ENCODE measurements at places on chromosomes 12 and 14.

DNA sequence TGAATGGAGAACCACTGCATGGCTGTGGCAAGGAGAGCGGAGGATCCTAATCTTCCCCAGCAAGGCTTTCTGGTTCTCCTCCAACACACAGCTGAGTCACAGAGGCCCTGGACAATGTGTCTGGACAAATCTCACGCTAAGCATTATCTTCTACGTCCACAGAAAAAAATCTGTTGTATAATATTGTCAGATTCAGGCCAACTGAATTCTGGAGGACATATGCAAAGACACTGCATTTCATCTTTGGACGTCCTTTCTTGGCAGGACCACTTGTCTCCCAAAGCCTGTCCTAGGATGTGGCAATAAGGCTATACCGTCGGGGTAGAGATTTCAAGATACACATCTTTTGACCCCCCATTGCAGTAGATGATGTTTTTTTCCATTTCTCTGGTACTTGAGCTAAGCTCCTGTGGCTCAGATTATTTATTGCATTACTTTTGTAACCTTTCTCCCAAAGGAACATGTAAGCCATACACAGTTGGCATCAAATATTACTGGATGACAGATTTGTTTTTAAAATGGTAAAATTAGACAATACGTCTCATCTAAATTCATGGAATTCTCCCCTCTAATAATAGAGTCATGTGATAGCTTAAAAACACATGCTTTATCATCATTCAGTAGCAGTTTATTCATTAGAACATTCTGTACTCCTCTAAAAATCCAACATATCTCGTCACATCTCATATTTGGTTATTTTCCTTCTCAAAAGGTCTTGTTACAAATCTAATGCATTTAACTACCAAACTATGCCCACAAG, 19.4 kb downstream of the LMO3 start:
- no peak for DNase-seq

DNA sequence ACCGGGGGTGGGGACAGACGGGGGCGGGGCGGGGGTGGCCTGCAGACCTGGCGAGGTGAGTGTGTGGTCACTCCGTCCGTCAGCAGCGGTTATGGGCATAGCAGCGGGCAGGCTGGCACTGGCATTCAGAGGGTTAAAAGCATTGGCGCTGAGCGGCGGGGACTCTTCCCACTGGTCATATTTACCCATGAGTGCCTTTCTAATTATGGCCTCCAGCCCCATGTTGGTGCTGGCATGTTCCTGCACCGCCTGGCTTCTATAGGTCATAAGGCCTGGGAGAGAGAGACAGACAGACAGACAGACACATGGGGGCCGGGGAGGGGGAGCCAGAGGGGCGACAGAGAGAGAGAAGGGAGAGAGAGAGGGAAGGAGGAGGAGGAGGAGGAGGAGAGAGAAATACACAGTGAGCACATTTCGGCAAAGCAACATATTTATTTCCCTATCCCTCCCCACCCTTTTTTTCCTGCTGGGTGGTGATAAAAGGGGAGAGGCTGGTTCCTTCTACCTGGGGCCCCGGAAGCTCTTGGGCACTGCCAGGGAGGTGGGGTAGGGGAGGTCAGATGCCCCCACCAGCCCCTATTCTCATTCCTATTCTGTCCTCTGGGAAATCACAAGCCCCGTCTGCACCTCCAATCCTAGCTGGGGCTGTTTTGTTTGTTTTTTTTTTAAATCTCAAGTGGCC, 32.6 kb downstream of the RFLNA start:
- peak; percentile 48 for DNase-seq

DNA sequence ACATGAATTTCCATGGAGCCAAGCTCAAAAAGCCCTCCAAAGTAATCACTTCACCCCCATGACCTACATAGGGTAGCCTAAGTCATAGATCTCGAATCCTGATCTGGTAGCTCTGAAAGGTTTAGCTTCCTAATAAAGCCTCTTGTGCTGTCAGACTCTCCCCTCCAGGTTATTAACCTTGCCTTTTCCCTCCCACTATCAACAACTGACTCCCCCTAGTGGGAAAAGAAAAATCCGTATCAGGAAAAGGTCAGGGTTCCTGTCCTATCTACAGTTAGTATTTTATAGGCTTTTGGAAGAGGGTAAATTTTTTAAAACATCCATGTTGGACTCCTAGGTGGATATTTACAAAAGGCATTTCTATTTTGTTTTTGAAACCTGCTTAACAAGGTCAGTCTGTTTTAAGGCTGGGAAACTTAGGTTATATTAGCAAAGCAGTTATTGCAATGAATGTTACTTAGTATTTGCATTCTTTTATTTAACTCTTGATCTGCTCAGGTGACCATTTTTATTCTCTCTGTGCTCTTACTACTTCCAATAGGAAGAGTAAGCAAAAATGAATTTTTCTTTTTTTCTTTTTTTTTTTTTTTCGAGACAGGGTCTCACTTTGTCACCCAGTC, 8.0 kb downstream of the YY1 start:
- peak; percentile 58 for DNase-seq

- peak; percentile 76 for DNase-seq
Measured at GRCh38 chr14:97978341-97978740, 1181.2 kb downstream of the VRK1 start.

DNA sequence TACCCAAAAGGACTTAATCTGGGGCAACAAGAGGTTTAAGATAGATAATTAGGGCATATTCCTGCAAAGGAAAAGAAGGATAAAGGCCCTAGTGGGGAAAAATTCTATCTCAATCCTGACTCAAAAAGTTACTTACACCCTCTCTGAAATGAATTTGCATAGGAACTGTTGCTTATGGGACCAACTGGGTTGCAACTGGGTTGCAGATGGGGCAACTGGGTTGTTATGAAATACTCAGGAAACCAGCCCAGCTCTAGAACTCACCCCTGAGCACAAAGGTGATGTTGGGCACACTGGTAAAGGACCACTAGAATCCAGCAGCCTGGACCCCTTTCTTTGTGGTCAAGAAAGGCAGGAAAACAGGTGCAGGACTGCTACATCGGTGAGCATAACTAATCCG, 17.2 kb upstream of the RILPL1 start:
- DNase-seq: no peak

DNA sequence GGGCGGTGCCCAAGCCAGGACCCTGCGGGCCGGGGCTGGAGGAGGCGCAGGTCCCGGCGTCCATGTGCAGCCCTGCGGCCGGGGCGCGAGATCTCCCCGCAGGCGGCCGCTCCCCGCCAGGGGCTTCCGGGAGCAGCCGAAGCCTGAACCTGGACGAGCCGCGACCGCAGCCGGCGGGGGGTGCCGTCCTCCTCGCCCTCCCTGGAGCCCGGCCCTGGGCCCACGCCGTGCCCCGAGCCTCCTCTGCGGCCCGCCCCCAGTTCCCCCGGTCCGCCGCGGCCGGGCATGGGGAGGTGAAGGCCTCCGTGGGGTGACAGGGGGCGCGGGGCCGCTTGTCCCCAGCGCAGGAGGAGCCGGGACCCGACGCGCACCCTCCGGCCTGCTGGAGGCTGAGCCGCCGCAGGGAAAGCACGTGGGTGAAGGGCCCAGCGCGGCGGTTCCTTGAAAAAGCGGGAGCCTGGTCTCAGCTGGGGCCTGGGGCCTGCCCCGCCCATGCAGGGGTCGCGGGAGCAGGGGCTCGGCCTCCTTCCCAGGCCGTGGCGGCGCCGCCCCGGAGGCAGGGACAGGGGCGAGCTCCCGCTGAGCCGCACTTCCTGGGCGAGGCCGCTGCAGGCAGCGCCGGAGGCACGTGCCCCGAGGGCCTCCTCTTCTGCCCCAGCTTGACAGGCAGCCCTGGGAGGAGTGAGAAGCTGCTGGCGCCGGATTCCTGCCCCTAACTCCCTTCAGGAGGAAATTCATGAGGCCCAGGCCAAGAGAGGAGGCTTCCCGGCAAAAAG, 55.6 kb upstream of the PPP2R5C start:
- DNase-seq: peak; percentile 71

- DNase-seq: peak; percentile 84
Measured at GRCh38 chr12:121060149-121061001, 21.3 kb upstream of the OASL start.

DNA sequence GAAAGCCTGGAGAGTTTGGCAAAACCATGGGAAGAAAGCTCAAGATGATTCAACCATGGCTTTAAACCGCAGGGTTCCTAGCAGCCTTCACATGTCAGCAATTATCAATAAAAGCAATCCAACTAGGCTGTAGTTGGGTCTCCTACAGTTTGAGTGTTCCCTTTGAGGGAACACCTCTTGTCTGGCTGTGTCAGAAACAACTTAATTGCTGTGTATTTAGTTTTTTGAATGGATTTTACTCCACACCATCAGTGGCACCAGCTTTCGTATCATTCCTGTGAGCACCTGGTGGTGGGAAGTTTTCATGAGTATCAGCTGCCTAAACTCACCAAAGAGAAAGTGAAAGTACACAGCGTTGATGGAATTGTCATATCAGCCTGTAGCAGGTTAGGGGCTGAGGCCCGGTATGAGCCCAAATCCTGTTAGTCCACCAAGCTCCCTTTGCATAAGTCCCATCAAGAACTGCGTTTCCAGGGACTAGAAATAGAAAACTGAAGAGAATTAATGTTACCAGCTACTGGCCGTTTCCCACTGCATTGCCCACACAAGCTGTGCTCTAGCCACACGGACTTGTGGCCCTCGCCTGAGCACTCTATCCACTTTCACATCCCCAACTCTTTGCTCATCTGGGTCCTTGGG, 10.9 kb upstream of the IL26 start:
- DNase-seq: no peak

- DNase-seq: no peak
Measured at GRCh38 chr12:122413516-122414404, 8.7 kb downstream of the CLIP1 start.

DNA sequence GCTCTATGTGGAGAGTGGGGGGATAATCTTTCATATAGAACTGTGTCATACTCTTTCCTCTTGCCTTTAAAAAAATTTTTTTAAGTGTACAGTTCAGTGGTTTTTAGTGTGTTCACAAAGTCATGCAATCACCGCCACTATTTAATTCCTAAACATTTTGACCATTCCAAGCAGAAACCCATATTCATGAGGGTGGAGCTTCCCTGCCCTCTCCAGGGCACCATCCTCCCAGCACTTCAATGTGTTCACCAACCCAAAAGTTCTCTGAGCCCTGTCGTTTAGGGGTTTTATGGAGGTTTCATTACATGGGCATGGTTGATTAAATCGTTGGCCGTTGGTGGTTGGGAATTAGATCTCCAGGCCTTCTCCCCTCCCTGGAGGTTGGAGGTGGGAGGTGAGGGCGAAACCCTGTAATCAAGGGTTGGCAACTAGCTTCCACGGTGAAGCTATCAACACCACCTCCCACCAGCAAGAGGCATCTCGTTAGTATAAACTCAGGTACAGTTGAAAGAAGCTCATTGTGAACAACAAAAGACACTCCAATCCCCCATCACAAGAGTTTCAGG, 42.8 kb upstream of the WNK1 start:
- no peak for DNase-seq

GRCh38 chr12:68613209-68613904, 2.7 kb downstream of the RAP1B start:
- DNase-seq: no peak

DNA sequence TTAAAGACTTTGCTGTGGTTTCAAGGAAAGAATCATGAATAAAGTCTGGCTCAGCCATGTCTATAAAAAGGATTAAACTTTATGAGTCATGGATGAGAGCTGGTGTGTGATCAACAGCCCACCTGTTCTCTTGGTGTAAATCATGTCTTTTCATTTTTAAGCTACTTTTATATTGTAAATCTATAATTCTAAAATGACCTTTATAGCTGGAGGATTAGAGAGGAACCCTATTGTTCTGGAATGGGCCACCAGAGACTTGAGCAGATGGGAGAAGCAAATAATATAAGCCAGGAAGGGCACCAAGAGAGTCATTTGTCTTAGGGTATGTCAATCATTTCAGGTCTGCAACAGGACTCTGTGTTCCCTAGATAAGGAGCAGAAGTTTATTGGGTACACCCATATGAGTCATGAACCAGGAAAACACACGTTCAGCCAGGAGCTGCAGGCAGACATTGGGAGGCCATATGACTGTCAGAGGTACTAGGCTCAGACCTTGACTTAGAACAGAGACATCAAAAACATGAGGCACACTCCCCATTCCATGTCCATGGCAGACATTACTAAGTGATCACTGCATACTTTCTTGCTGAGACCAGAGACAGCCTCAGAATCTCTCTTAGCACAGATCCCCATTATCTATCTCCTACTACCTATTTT, 49.3 kb downstream of the NDUFA12 start:
- DNase-seq: no peak

DNA sequence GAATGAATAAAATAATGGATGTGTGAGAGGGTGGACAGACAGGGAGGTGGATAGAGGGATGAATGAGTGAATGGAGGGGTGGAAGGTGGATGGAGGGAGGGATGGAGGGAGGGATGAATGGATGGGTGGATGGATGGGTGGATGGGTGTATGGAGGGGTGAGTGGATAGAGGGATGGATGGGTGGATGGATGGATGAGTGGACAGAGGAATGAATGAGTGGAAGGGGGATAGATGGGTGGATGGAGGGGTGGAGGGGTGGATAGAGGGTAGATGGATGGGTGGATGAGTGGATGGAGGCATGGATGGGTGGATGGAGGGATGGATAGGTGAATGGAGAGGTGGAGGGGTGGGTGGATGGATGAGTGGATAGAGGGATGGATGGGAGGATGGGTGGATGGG, 47.9 kb upstream of the NOS1 start:
- no peak for DNase-seq

- DNase-seq: no peak
Measured at GRCh38 chr14:64233531-64234190, 60.5 kb downstream of the ESR2 start.

- DNase-seq: no peak
Measured at GRCh38 chr12:15931590-15932053, 20.5 kb downstream of the DERA start.

GRCh38 chr12:122610911-122611310, 83.9 kb downstream of the KNTC1 start:
- no peak for DNase-seq

GRCh38 chr12:120563495-120563894, 17.7 kb downstream of the POP5 start:
- no peak for DNase-seq

- DNase-seq: peak; percentile 53
Measured at GRCh38 chr12:138898-139534, 72.4 kb downstream of the IQSEC3 start.

- DNase-seq: peak; percentile 77
Measured at GRCh38 chr12:65823513-65824375, 539 bp upstream of the HMGA2 start.

DNA sequence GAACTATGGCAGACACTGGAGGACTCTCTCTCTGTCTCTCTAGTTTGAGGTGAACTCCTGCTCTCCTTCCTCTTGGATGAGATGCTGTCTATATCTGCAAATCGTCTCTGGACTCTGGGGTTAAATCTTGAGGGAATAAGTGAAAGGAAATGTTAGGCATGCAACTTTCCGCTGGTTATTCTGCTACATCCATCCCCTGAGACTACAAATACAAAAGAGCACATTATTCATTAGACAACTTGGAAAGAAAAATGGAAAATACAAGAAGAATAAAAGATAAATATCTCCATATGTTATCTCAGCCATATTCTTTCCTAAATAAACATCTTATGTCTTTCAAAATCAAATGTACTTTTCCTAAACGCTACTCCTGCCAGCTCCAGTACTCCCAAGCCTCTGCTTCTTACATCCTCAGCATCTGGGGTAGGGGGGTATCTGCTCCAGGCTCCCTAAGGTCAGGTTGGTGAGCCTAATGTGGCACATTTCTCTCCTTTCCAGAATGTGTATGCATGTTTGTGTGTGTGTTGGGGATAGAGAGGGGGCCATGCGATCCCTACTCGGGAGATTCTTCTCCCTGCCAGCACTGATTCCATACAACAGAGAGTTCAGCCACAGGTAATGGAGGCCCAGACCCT, 102.9 kb upstream of the FSCB start:
- DNase-seq: peak; percentile 96

Measured in muscle of leg (tissue), 16 donors.